ENCODE measurements at places on chromosomes 5 and 9.

- peak; percentile 20 for DNase-seq
Observed at GRCh38 chr5:442335-443238, at the start of gene EXOC3. Gene EXOC3 (plus strand): TSS chr5:443176. CDS start chr5:446206, 3,030 bp downstream.

- no peak for DNase-seq
Observed at GRCh38 chr9:137113385-137114159, 961 bp downstream of the DPP7 start.

GRCh38 chr9:134656334-134657006 lies 14.9 kb downstream of the COL5A1 start:
- DNase-seq = no peak

- DNase-seq = no peak
Observed at GRCh38 chr5:119355244-119355638, 578 bp upstream of the TNFAIP8 start.

- DNase-seq = no peak
Observed at GRCh38 chr5:9170026-9170425, 375.8 kb downstream of the SEMA5A start.

- DNase-seq = no peak
Observed at GRCh38 chr9:72627147-72627546, 105.7 kb downstream of the TMC1 start.

- no peak for DNase-seq
Observed at GRCh38 chr9:30609713-30610112, 1774.7 kb upstream of the ACO1 start.

GRCh38 chr5:21085791-21086190 lies 1097.8 kb upstream of the CDH18 start:
- DNase-seq = no peak
